Hematopoietic multipotent progenitor cell treated with erythropoietin and hydrocortisone succinate and interleukin-3 and kit ligand, for 17 days (in vitro differentiated cells): ENCODE measurements at places on chromosomes 3 and 15.

DNA sequence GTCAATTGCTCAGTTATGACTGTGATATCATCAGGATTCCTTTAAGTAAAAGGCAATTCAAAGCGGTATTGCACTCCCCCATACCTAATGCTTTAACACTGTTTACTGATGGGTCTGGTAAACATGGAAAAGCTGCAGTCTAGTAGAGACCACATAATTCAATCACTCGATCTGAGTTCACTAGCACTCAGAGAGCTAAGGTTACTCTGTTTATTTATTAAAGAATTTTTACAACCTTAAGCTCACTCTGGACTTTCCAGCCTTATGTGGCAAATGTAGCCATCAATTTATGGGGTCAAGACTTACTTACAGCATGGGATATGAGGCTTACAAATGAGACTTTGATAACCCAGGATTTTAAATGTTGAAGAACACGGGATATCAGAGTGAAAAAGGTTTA lies 18.4 kb upstream of the CCR2 start:
- DNase-seq, result no peak

DNA sequence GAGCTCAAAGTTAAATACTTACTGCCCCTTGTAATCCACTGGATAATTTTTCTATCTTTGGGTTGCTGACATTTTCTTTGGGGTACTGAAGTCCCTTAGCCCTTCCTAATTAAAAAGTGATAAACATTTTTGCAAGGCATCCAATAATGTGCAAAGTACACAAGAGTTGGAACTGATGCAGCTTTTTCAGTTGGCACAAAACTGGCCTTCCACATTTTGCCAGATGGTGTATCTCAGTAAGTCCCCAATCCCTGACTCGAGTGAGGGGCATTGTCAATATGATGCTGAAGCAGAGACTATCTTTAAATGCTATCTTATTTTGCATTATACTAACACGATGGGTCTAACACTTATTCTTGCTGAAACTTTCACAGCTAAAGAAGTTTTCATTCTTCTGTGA lies 27.8 kb downstream of the FHIT start:
- DNase-seq, result no peak

GRCh38 chr3:198030125-198030524 lies 70.1 kb downstream of the LMLN start:
- no peak for DNase-seq

DNA sequence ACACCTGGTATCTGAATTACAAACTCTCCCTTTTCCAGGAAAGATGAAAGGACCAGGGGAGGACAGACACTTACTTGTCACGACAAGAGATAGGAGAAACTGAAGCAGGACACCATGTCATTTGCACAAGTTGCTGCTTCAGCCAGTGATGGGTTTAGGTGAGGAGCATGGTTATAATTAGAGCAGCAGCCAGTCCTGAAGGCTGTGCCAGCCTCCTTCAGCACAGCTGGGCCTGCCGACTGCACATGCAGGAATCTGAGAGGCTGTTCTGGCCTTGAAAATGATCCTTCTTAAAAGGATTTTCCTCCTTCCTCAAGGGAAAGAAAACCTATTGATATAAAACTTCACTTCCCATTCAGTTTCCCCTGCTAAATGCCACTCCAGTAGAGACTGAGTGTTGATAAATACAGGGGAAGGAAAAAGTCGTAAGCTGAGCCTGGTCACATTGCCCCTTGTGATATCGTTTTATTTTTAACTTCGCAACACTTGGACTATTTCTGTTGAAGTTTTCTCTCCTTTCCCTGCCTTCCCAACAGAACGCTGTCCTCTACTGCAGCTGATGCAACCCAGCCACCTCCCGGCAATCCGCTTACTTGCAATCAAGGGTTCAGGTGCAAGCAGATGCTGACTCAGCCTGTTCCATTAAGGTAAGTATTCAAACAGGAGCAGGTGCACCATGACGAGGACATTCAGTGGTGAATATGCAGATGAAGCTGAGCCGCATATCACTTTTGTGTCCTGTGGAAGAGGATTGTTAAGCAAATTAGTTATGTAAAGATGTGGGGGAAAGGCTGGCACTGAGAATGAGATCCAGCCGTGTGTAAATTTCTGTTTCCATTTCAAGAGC lies at the start of gene FBXO40:
FBXO40 (plus strand) TSS at position 524 of the 847 bp plus-strand sequence. CDS start 27,197 bp downstream, outside the sequence.
- DNase-seq, result no peak

GRCh38 chr3:174857301-174857700 lies 1.8 kb upstream of the NAALADL2 start:
- no peak for DNase-seq

GRCh38 chr3:42673082-42673481 lies 12.3 kb upstream of the KLHL40 start:
- no peak for DNase-seq

DNA sequence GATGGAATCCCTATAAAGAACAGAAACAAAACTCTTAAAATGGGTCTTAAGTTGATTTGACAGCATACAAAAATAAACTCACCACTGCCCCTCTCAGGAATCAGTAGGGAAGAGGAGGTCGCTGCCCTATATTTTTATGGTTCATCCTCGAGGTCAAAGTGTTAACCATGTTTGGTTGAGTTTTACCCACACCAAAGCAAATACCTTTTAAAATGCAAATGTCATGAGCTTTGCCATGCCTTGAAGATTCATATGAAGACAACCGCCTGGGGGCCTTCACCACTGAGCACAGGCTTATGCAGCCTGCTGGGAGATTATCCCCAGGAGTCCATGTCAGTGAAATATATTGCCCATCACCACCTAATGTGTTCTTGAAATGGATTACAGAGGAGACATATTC lies 66.1 kb downstream of the GLB1 start:
- DNase-seq, result no peak

DNA sequence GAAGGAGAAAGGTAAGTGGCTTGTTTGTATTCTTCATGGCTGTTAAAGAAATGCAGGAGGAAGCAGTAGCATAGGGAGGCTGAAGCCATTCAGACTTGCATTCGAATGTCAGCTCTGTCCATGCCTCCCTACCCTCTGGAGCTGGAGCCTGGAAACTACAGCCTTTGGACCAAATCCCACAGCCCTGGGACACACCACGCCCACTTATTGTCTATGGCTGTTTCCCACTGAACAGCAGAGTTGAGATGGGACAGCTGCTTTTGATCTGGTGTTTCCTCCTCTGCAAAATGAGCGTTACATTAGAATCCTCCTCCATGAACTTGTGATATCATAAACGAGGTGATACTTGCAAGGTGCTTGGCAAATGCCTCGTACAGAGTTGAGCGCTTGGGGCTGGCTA lies 3.6 kb downstream of the FAM107A start:
- DNase-seq, result no peak

DNA sequence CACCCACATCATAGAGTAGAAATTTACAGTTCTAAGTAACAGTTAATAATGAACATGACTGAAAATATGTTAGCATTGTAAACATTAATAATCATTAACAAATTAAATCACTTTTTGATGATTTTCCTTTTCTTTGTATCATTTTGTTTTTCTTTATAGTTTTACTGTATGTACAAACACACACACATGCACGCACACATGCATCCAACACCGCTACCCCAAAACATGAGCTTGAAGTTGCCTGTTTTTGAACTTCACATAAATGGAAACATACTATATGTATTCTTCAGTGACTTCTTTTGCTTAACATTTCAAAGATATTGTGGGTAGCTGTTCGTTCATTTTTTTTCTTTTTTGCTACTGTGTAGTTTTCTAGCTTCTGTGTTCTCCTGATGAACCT lies 123.9 kb downstream of the FNDC3B start:
- DNase-seq, result no peak

DNA sequence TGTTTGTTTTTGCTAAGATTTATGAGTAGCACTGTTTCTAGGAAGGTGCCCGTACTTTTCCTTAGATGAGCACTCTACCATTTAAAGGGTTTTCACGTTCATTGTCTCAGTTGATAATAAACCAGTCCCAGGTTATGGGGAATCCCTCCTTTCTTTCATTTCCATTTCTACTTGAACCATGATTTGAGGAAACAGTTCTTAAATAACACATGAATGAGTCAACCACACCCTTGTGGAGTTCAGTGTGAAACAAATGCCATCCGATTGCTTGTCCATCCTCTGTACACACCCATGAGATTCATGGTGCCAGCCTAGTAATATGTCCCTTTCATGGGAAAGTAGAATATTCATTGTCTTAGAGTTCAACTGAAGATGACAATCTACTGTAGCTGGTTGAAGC lies 23.1 kb downstream of the CMTM8 start:
- no peak for DNase-seq

- DNase-seq, result no peak
Observed at GRCh38 chr15:71218272-71218805, 103.1 kb downstream of the THSD4 start.

- no peak for DNase-seq
Observed at GRCh38 chr3:141413801-141414689, 45.7 kb downstream of the ZBTB38 start.

DNA sequence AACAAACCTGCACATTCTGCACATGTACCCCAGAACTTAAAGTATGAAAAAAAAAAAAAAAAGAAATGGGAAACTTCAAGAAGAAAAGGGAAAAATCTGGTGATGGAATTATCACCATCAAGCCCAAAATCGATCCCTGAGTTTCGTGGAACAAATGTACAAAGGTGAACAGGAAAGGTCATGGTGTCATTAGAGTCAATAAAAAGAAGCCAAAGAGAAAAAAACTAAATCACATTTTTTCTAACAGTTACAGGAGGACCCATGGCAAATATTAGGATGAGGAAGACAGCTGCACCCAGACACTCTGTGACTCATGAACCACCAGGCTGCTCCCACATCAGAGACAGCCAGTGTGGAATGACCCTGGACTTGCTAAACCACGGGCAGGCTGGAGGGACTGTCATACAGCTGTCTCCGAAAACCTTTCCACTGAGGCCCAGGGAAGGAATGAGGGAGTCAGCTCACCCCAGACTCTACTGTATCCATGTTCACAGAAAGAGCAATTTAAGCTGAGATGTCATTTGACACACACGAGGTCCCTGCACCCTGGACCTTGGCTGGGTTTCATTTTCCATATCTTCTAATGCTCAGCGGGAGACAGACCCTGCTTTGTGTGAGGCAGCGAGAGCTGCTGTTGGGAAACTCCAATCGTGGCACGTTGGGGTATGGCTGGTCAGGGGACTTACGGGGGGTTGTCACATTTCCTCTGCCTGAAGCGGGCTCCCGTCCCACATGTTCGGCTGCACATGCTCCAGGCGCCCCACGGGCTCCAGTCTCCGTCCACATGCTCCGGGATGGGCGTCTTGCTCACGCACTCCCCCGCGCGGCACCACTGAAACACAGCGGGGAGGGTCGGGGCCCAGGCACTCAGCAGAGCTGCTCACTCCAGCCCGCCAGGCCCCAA lies 210.2 kb downstream of the ADAMTS17 start:
- no peak for DNase-seq

GRCh38 chr3:132326251-132326650 lies 9.0 kb downstream of the ACP3 start:
- DNase-seq, result no peak

- no peak for DNase-seq
Observed at GRCh38 chr3:154901278-154901677, 178.8 kb upstream of the MME start.

GRCh38 chr3:96070678-96071077 lies 743.7 kb upstream of the EPHA6 start:
- no peak for DNase-seq

DNA sequence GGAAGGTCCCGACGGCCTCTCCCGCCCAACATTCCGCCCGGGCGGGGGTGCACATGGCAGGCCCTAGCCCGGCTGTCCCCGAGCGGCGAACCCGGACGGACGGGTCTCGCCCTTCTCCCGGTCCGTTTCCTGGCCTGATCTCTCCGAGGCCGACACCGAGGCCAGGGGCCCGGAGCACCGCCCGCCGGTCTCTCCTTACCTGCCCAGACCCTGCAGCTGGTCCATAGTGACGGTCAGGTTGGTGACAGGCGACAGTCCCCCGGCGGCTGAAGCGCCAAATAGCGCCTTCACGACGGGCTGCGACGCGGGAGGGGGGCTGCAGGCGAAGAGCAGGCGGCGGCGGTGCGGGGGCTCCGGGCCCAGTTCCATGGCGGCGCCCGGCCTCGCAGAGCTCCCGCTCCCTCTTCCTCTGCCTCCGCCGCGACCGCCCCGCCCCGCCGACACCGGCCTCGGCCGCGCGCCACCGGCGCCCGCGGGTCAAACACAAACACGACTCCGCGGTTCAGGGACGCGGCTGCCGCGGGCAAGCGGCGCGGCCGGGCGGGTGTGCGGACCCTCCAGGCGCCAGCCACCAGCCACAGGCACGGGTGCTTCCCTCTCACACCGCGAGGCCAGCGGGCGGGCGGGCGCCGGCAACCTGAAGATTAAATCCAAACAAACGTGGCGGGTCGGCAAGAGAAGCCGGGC lies 495 bp downstream of the CDC25A start:
- DNase-seq, result no peak

- no peak for DNase-seq
Observed at GRCh38 chr15:73601451-73602445, 31.4 kb downstream of the NPTN start.

GRCh38 chr3:25403968-25404367 lies 24.1 kb upstream of the RARB start:
- no peak for DNase-seq

GRCh38 chr3:102354818-102355515 lies 79.8 kb upstream of the ZPLD1 start:
- no peak for DNase-seq

DNA sequence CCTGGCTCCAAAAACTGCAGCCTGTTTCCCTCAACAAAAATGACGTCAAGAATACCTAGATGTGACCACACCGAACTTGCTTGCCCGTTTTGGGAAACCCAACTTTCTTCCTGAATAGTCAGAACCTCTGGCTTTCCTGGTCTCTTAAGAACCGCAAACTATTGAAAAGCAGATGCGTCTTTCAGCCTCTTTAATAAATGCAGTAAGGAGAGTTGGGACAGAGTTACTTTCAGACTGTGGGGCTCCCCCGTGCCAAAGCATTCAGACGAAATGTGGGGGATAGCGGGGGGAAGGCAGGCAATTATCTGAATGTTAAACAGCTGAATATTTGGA lies 1.2 kb upstream of the PROK2 start:
- DNase-seq, result no peak

GRCh38 chr3:70061096-70061495 lies 61.6 kb downstream of the SAMMSON start:
- DNase-seq, result no peak

DNA sequence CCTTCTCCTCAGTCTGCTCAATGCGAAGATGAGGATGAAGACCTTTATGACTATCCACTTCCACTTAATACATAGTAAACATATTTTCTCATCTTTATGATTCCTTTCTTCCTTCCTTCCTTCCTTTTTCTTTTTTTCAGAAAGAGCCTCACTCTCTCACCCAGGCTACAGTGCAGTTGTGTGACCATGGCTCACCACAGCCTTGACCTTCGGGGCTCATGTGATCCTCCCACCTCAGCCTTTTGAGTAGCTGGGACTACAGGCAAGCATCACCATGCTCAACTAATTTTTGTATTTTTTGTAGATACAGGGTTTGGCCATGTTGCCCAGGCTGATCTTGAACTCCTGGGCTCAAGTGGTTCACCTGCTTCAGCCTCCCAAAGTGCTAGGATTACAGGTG lies 52.0 kb upstream of the RAP2B start:
- DNase-seq, result no peak
